ENCODE measurements at places on chromosomes 5 and 9.
A peak's percentile ranks its signal among the peaks of the same experiment; 100 is the strongest.

GRCh38 chr9:88307136-88307535, 81.1 kb upstream of the SPIN1 start:
- no peak for DNase-seq

GRCh38 chr9:32487981-32488380, 38.0 kb downstream of the RIGI start:
- DNase-seq, result no peak

DNA sequence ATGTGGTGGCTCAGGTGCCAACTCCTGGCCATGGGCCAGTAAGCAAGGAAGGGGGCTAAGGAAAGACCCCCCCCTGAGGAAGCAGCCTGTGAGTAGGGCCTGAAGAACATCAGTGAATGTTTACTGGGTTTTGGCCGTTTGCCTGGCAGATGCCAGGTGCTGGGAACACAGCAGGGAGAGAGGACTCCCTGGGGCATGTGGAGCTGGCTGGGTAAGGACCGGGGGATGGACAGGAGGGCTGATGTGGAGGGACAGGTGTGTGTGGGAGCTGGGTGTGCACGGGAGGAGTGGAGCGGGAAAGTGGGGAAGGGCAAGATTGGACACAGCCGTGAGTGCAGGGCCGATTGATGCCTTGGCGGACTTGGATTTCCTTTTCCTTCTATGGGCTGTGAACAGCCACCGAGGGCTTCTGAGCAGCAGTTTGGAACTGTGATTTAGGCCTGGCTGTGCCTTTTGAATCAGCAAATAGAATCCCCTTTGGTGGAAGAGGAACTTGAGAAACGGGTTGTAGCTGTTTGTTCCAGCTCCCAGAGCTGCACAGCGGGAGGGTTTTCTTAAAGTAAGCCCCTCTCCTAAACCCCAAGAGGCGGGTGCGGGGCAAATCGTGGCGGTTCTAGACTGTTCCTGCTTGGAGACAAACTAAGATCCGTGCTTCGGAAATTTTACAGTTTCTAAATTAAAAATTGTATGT, 3.1 kb downstream of the HMCN2 start:
- peak; percentile 37 for DNase-seq

- no peak for DNase-seq
These were observed 1079.7 kb downstream of the CDH12 start for GRCh38 chr5:21773456-21773855.

- DNase-seq, result no peak
These were observed 58.0 kb downstream of the CDKN2A start for GRCh38 chr9:21936161-21936560.

- no peak for DNase-seq
These were observed 382.2 kb downstream of the ICE1 start for GRCh38 chr5:5804478-5805233.

Measured in GM13976 (cell line).